Peyer's patch (tissue), 4 donors: ENCODE measurements at places on chromosomes 6 and 20. TPM values are rescaled to one million over a fixed set of nuclear protein-coding genes. Genes with fewer than 3 reads are reported as not detected.

The MYLK4 gene
- total RNA-seq = 0.35 TPM

The TSPO2 gene
- total RNA-seq = not detected

The ZNF165 gene
- total RNA-seq = 6.7 TPM

The ANKRD66 gene
- not detected for total RNA-seq

DNA sequence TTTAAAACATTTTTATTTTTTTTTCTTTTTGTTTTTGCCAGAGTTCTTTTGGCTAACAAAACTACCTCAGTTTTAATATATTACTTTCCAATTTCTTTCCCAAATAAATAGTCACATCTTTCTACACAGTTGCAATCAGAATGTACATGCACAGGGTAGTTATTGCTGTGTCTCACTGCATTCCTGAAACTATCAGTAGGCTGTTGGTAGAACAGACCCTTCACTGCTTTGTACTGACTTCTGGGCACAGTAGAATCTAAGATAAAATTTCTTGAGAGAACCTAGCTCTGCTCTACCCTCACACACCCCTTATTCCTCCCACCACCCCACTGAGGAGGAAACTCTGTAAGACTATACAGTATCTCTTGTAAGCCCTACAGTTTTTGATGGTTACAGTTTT is 19.9 kb downstream of the TPX2 start:
- no peak for DNase-seq

DNA sequence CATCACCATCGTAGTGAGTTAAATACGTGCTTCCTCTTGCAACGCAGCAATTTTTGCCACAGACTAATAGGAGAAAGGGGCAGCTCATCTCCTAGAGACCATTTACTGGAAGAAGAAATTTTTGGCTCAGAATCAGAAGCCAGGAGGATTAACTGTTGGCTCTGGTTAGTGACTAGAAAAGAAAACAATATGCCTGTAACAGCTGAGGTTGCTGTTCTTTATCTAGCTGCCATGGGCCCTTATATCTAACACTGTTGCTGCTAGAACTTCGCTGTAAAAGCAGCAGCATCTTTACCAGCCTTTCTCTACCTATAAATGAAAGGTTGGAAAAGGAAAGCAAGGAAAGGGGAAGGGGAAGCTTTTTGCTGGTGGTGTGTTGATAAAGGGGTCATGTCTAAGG is 65.9 kb downstream of the FAM135A start:
- no peak for DNase-seq

DNA sequence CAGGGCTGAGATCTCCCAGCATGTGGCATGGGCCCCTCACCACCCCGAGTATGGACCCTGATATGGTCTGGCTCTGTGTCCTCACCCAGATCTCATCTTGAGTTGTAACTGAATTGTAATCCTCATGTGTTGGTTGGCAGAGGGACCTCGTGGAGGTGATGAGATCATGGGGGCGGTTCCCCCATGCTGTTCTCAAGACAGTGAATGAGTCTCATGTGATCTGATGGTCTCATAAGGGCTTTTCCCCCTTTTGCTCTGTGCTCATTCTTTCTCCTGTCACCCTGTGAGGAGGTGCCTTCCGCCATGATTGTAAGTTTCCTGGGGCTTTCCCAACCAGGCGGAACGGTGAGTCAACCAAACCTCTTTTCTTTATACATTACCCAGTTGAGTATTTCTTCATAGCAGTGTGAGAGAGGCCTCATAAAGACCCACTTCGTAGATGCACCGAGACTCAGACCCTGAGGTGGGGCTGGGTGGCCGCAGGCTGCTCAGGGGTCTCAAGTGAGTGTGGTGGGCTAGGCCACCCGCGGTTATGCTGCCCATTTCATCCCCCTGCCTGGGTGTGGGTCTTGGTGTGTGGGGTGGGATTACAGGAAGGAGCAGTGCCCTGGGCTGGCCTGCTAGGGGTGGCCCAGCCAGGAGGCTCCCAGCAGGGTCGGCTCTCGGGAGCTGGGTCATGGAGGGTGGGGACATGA is 26.2 kb upstream of the GATA5 start:
- no peak for DNase-seq

The RIPOR3 gene
- total RNA-seq = 16.4 TPM

The REV3L gene
- 50.3 TPM for total RNA-seq

The C6orf58 gene
- total RNA-seq = not detected

The OR2H2 gene
- total RNA-seq = not detected

DNA sequence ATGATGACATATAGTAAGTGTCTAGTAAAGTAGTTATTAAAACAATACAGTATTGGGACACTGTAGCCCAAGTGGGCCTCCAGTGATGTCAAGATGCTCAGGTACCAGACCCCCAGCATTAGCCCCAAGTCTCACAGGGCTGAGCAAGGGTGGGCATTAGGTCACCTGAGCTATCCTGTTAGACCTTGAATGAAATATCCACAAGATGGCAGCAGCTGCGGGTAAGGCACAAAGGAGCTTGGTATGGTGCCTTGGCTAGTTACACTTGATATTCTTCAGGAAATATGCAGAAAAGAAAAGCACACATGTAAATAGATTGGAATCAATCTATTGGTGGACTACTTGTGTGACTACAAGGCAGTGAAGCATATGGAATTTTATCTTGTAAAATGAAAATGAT is 701.8 kb upstream of the ADGRB3 start:
- no peak for DNase-seq

GRCh38 chr6:74597840-74598239 is 608.0 kb downstream of the COL12A1 start:
- DNase-seq = no peak

The GABBR1 gene
- 92.4 TPM for total RNA-seq

DNA sequence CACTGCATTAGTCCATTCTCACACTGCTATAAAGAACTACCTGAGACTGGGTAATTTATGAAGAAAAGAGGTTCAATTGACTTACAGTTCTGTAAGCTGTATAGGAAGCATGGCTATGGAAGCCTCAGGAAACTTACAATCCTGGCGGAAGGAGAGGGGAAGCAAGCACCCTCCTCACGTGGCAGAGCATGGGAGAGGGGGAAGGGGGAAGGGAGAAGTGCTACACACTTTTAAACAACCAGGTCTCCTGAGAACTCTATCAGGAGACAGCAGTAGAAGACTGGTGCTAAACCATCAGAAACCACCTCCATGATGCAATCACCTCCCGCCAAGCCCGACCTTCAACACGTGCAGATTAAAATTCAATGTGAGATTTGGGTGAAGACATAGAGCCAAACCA is 494.0 kb downstream of the GRIK2 start:
- DNase-seq = no peak

The CDK19 gene
- 13.2 TPM for total RNA-seq

The FGD2 gene
- total RNA-seq = 22.9 TPM

GRCh38 chr6:24284006-24284405 is 73.9 kb downstream of the DCDC2 start:
- DNase-seq = no peak

- DNase-seq = no peak
Measured at GRCh38 chr6:113172531-113172966, 684.6 kb upstream of the MARCKS start.

- DNase-seq = peak; percentile 77
Measured at GRCh38 chr6:149028767-149029405, 282.1 kb downstream of the UST start.

- no peak for DNase-seq
Measured at GRCh38 chr20:59690976-59691375, 86.6 kb downstream of the PHACTR3 start.

The ADGRG6 gene
- 35.0 TPM for total RNA-seq

The HECA gene
- total RNA-seq = 58.6 TPM

The WFDC5 gene
- total RNA-seq = not detected

The CST3 gene
- 834 TPM for total RNA-seq

The FOXF2 gene
- total RNA-seq = 9.2 TPM

- no peak for DNase-seq
Measured at GRCh38 chr20:25150016-25150415, 45.5 kb upstream of the ENTPD6 start.

- DNase-seq = no peak
Measured at GRCh38 chr20:31991339-31991705, 18.9 kb upstream of the CCM2L start.

The KCNK15 gene
- total RNA-seq = not detected

- DNase-seq = no peak
Measured at GRCh38 chr20:18304618-18305017, 16.3 kb downstream of the ZNF133 start.

GRCh38 chr6:42315991-42316970 is 98.6 kb upstream of the MRPS10 start:
- no peak for DNase-seq
